Activated T-cell treated with anti-CD3 and anti-CD28 coated beads, Interleukin-2, amount 50 U/mL, for 24 hours (primary cell): ENCODE measurements at places on chromosomes 7 and 10.

DNA sequence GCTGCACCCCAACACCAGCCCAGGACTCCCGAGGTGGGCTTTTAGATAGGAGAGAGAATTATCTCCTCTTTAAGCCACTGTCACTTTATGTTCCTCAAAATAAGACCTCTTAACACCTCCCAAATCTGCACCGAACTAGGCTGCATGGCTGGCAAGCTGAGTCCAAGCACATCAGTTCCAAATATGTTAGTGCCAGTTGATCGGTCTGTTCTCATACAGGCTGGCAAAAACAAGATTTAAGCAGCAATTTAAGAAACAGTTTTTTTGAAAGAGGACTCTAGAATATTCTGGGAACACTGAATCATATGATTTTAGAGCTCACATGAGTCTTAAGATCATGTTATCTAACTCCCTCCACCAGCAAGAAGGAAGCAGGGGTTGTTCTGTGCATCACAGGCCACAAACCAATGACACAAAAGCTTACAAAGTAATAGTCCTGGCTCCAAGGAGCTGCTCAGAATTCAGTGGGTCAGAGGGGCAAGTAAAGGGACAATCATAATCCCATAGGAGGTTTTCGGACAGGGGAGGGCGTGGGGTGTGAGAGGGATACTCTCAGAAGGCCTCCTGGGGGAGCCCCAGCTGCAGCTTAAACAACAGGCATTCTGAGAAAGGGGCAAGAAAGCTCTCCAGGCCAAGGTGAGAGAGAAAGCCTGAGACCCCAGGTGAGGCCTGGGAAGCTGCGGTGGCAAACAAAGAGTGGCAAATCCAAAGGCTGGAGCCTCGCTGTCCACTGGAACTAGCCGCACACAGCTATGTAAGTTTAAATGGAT lies 7.1 kb downstream of the COBL start:
- DNase-seq: no peak

DNA sequence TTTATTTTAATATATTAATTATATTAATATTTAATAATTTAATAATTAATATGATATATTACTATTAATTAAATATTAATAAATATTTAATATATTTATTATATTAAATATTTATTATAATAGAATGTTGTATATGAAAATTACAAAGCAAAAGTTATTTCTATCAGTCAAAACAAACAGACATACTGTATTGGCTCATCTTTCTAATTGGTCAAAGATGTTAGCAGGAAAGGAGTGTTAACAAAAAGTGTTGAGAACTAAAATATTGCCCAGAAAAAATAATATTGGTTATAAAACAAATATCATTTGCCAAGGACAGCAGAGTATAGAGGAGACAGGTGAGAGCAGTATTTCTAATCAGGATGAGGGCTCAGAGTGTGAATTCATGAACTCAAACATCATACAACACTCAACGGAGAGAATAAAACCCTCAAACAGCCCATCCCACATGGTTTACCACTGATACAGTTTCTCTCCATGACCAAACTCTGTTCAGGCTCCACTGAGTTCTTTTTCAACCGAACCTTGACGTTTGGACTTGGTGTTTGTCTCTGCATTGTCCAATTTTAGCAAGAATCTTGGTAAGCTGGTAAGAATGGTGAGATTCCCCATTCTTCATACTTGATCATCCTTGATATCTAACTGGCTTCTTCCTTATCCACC lies 58.0 kb downstream of the TSPAN12 start:
- no peak for DNase-seq

GRCh38 chr10:131743190-131744151 lies 157.3 kb upstream of the PPP2R2D start:
- no peak for DNase-seq

DNA sequence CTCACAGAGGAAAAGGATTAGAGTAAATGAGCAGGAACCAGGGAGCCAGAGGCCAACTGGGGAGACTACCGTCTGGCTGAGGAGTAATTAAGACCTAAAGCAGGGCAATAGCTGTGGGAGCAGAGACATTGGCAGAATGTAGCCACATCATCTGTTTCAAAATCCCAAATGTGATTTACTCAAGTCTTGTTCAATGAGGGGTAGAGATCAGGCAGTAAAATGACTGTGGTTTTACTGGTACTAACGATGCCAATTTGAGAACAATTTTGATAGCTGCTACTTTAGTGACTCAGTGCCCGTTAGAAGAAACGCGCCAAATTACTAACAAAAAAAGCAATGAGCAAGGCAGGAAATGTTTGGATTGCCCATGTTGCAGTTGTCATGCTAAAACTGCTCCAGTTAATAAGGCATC lies 12.7 kb upstream of the MIOS start:
- no peak for DNase-seq

GRCh38 chr10:122548407-122549085 lies 12.0 kb upstream of the DMBT1 start:
- DNase-seq: no peak

- DNase-seq: no peak
Observed at GRCh38 chr7:94364816-94365215, 29.9 kb upstream of the COL1A2 start.

GRCh38 chr10:63392224-63392623 lies 73.6 kb downstream of the JMJD1C start:
- no peak for DNase-seq

DNA sequence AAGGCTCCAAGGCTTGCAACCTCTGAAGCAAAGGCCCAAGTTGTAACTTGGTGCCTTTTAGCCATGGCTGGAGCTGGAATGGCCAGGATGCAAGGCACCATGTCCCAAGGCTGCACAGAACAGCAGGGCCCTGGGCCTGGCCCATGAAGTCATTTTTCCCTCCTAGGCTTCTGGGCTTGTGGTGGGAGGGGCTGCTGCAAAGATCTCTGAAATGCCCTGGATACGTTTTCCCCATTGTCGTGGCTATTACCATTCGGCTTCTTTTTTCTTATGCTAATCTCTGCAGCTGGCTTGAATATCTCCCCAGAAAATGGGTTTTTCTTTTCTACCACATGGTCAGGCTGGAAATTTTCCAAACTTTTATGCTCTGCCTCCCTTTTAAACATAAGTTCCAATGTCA lies 234.2 kb downstream of the CDK14 start:
- DNase-seq: no peak

- no peak for DNase-seq
Observed at GRCh38 chr7:125390981-125391380, 461.4 kb upstream of the POT1 start.

DNA sequence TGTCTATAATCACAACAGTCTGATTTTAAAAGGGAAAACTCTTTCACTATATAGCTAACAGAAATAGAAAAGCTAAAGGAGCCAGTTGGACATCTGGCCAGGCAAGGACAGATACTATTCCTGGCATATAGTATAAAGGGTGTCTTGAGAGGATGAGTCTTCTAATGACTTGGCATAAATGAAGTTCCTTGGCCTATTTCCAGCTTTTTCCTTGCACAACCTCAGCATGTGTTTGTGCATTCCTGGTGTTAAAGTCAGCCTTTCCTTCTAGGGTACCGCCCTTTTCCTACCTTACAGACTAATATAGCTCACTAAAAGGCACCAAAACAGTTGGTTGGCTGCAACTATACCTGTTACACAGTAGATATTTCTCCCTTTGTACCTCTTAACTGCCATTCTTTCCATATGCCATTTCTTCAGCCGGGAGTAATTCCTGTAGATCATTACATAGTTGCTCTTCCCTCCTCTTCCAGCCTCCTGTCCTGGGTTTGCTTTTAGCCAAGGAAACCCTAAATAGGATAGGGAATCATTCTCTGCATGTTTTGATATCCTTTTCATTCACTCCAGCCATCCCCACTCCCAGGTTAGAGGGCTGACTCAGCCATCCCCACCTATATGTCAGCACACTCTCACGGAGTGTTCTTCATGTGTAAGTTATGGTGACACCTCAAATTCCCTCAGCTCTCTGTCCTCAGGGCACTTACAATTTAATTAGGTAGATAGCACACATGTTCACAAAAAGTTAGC lies 102.1 kb upstream of the MDFIC start:
- DNase-seq: no peak

- DNase-seq: no peak
Observed at GRCh38 chr10:131698232-131698631, 202.6 kb upstream of the PPP2R2D start.

DNA sequence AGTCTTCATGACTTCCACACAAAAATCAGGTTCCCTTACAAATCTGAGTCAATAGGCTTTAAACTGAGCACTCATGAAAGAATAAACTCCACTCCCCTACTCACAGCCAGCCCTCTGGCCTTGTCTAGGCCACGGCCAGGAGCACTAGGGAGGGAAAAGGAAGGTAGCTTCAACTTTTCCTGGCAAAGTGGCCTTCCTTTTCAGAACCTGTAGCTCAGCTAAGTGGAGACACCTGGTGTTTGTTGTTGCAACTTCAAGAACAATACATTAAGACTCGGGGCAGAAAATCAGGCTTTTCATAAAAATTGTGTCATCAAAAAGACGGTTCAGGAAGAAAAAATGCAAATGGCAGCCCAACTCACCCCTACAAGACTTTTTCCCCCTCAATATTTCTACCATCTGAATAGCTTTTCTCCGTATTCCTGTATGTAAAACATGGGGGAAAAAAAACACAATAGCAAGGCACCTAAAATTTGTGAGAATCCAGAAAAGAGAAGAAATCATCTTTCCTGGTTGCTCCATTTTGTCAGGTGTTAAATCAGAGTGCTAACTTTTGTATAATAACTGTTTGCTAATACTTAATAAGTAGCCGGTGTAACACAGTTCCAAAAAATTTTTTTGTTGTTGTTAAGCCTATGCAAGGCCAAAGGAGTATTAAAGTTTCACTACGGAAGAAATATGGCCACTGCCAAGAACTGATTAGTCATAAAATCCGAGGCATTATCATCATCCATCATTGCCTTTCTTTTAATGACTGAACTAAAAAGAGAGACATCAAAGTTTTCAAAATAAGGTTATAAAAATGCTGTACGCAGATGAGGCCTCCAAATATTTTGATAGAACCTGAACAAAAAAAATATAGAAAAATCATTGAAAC lies 66.2 kb upstream of the ARID5B start:
- no peak for DNase-seq
